ENCODE measurements at places on chromosomes 3 and 15.

- DNase-seq, result no peak
Measured at GRCh38 chr15:35506272-35506870, 39.6 kb downstream of the DPH6 start.

DNA sequence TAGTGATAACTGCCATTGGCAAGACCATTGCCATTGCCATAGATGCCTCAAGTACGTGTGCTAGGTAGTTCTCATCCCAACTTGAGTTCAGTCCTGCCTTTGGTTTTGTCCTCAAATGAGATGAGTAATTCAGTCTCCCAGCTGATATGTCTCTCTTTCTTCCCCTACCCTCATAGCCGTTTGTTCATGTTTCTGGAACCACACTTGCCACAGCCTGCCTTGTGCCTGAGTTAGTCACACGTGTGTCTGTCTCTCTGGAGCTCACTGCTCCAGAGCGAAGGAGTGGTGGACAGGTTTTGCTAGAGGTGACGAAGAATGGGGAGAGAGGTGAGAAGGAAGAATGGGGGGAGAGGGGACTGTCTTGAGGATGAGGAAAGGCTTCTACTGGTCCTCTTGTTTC is 88.0 kb upstream of the IGF1R start:
- DNase-seq, result no peak

DNA sequence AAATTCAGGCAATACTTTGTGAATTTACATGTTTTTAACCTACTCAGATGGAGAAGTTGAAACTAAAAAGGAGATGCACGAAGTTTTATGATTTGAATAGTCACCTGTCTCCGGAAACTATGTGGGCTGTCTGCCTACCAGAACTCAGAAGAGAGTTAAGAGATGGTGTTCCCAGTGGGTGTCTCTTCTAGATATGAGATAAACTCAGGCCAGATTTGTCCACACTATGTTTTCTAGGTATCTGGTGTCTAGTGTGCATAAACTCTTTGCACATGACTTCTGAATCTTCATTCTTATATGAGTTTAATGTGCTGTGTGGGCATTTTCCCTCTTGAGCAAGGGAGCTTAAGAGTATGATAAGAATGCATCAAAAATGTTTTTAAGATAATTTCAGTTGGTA is 222.8 kb downstream of the FOXP1 start:
- DNase-seq, result no peak

DNA sequence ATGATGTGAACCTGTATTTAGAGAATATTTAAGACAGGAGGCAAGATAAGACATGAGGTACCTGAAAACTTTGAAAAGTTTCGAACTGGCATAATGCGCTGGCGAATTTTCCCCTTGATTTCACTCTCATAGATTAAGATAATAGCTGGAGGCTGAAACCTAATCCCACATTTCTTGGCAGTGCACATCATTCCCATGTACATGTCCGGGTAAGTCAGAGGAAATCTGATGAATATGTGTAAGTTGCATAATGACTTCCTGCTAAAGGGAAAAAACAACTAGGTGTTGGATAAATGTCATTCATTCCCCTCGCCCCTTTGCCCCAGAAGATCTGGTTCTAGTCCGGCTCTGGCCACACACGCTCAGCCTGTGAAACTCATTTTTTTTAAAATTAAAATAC is 3.6 kb downstream of the CEP19 start:
- DNase-seq, result no peak

GRCh38 chr15:35723852-35724251 is 177.9 kb upstream of the DPH6 start:
- DNase-seq, result peak; percentile 52

DNA sequence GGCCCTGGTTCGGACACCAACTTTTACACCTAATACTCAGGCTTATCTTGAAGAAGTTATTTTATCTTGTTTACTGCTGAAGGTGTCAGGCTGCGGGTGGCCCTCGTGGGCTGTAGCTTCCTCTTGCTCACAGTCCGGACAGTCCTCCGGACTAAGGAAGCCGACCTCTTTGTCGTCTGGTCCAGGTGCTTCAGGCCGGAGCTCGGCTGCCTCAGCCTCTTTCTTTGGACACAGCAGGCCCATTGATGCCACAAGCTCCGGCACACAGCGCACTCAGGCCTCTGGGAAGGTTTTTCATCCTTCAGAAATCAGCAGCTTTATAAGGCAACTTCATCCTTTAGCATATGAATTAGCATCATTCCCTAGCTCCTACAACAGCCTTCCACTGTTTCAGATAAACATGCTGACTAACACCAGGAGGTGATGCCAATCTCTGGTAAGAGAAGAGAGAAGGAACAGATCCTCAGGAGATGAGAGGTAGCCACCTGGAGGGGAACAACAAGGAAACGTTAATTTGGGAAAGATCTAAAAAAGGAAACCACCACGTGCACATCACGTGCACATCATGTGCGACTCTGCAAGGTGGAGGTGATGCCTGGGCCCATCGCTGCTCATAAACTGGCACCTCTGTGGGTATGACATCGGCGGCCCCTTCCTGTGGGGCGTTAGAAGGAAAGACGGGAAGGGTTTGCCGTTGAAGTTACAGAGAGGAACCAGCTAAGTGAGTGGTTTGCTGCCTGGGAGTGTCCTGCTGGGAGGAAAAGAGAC is 4.4 kb upstream of the CHAC1 start:
- DNase-seq, result no peak

DNA sequence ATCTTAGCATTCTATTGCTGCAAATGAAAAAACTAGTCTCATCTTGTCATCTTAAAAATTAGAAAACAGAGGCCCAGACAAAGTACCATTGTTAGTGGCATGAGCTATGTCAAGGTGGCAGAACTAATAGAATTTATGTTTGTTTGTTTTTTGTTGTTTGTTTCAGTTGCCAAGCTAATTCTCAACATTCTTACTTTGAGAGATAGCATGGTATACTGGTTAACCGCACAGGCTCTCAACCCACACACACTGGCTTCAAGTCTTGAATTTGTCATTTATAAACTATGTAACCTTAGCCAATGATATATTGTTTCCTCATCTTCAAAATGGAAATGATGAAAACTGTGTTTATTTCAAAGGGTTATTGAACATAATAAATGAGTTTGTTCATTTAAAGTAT is 367.6 kb upstream of the PLSCR5 start:
- DNase-seq, result peak; percentile 58
